Omental fat pad (tissue), 4 donors: ENCODE measurements at places on chromosomes 4 and X. TPM values are rescaled to one million over a fixed set of nuclear protein-coding genes. Genes with fewer than 3 reads are reported as not detected.

Gene NAT8L
- 15.9 TPM for total RNA-seq

Gene PIN4
- total RNA-seq: 3.2 TPM

Gene ARHGAP6
- total RNA-seq: 23.2 TPM

Gene ATP8A1
- 14.0 TPM for total RNA-seq

Gene HELT
- total RNA-seq: not detected

Gene OPRPN
- total RNA-seq: not detected

Gene TENT5D
- not detected for total RNA-seq

Gene CLCN5
- total RNA-seq: 15.0 TPM

Gene MND1
- not detected for total RNA-seq

Gene BCORL1
- 4.9 TPM for total RNA-seq

Gene VCX
- total RNA-seq: not detected

Gene SMPX
- not detected for total RNA-seq

Gene POLN
- total RNA-seq: 5.4 TPM

Gene PDGFRA
- 272 TPM for total RNA-seq

Gene CT55
- total RNA-seq: not detected

Gene TKTL2
- 0.36 TPM for total RNA-seq

Gene CHRDL1
- total RNA-seq: 264 TPM

Gene ZCCHC18
- 5.0 TPM for total RNA-seq

Gene GJB1
- total RNA-seq: not detected
